ENCODE measurements at places on chromosomes 7 and 10.

- DNase-seq, result no peak
Measured at GRCh38 chr7:104723001-104723400, 291.0 kb upstream of the KMT2E start.

DNA sequence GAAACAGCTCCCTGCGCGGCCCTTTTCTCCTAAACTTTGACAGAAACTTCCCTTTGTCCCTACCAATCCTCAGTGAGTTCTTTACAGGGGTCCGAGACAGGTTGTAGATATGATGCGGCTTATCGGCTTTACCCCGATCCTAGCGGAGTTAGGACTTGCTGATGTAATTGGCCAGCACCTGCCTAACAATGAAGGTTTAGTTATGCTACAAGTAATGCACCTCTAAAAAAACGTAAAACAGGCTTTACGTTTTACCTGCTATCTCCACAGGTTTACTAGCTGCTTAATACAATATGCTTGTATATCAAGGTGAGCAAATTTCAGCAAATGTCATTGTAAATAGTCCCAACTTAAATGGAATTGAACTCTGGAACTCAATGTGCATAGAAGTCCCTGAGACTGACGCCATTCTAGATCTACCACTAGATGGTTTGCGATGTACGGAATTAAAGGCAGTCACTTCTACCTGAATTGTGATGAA is 697 bp upstream of the SNX13 start:
- no peak for DNase-seq

DNA sequence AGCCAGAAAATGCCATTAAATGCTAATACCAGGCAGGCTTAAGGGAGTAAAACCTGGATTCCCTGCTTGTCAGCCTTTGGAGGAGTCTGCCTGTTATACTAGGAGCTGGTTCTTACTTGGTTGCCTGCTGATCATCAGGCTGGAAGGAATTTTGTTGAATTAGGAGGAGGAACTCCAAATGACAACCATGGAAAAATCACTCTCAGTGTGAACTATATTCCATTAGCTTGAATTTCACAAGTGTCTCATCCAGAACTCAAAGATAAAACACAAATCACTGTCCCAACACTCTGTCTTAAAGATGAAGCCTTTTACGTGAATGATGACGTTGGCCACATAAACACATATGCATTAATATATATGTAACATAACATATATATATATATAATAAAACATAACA is 238.9 kb upstream of the PLXDC2 start:
- DNase-seq, result no peak

DNA sequence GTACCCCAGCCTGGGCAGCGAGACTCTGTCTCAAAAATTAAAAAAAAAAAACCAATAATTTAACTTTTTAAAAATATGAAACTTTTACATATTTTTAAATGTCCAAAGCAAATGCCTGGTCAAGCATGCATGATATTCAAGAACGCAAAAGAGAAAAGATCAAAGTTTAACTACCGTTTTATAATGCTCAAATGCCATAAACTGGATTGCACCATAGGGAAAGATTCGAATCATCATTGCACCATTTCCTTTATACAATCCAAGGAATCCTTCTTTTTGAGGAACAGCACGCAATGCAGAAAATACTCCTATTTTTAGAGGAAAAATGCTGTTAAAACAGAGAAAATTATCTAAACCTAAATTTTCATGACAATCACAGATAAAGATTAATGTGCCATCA is 20.9 kb downstream of the SLC25A16 start:
- no peak for DNase-seq

DNA sequence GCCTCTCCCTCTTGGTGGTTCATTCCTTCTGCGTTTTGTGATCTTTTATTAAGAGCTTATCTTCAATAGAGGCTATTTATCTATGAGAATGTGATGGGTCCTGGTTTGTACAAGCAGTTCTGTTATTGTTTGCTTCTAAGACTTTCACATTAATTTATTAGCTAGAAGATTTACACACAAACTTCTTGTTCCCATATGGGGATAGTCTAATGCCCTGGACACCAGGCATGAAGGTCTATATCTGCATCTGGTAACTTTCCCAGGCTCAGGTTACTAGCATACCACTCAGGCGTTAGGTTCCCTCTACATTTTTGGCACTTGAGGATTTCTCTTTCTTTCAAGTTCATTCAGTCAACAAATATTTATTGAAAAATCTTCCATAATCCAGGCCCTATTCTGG is 7.7 kb downstream of the XPNPEP1 start:
- no peak for DNase-seq

GRCh38 chr7:44322631-44323363 is 2.6 kb downstream of the CAMK2B start:
- no peak for DNase-seq

DNA sequence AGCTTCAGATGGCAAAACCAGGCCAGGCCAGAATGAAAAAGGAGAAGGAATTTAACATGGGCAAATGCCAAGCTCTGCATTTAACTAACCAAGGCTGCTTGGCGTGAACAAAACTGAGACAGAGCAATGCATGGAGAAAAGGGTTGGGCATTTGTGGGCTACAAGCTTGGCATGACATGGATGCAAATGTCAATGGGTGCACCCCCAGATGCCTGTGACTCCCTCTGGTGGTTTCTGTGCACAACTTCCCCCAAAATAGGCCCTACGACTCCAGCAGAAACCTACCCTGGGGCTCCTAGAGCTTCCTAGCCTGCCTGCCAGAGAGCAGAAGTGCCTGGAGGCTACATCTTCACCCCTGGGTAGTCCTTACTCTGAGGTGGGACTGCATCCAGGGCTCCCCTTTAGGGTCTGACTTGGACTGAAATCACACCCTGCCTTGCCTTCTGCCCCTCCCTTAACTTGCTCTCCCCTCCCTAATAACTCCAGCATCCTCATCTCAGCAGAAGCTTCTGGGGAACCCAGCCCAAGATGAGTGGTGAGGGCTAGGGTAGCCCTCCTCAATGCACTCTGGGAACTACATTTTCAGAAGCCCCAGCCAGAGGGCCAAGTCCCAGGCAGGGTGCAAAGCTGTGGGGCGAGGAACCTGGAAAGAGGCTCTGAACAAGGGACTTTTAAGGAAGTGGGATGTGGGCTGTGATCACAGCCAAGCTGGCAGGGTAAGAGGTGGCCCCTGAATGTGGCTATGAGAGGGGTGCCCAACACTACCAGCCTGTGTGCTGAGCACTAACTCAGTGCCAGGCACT is 11.3 kb downstream of the GPRIN2 start:
- DNase-seq, result no peak

GRCh38 chr10:43197834-43198681 is 59.8 kb downstream of the CSGALNACT2 start:
- no peak for DNase-seq
